ENCODE measurements at places on chromosomes 6 and 20. TPM values are rescaled to one million over a fixed set of nuclear protein-coding genes. Genes with fewer than 3 reads are reported as not detected.

- H3K36me3 ChIP-seq: no peaks in the 10 kb centered on the region
- H3K27me3 ChIP-seq: no peaks in the 10 kb centered on the region
- H3K27ac ChIP-seq: no peak overlapping the region
- H3K4me1 ChIP-seq: no peaks in the 10 kb centered on the region
- no peak for DNase-seq
Observed at GRCh38 chr6:11113038-11113437, 1.5 kb upstream of the ERVFRD-1 start.

DNA sequence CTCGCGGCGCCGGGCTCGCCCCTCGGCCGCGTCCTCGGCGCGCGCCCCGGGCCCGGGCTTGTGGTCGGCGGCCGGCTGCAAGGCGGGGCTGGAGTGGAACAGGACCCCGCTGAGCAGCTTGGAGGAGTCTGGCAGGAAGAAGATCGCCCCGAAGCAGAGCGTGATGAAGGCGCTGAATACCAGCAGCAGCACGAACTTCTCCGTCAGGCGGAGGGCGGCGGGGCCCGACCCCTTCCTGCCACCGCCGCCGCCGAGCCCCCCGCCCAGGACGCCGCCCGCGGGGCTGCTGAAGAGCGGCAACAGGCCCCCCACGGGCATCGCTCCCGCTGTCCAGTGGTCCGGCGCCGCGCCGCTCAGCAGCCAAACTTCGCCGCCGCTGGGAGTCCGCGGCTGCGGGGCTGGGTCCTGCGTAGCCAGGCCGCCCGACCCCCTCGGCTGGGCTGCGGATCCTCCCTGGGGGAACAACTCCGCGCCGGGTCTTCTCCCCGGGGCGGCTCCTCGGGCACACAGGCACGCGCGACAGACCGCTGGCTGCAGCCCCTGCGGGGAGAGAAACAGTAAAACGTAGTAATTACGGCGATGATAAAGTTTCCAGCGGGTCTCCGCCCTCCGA lies 707 bp downstream of the MAN1A1 start:
- H3K4me1 ChIP-seq: peaks cover 15% of the 10 kb centered on the region
- no peaks in the 10 kb centered on the region for H3K36me3 ChIP-seq
- no peak for DNase-seq

- H3K27me3 ChIP-seq: no peaks in the 10 kb centered on the region
- H3K36me3 ChIP-seq: no peaks in the 10 kb centered on the region
- H3K4me3 ChIP-seq: no peak overlapping the region
- peaks cover 40% of the 10 kb centered on the region for H3K4me1 ChIP-seq
- H3K27ac ChIP-seq: peak overlapping the region; percentile 36
Observed at GRCh38 chr6:2730353-2731107, 20.2 kb downstream of the MYLK4 start.

Gene PAK5
- total RNA-seq: not detected

- H3K4me1 ChIP-seq: no peaks in the 10 kb centered on the region
- DNase-seq: no peak
- no peaks in the 10 kb centered on the region for H3K36me3 ChIP-seq
- H3K4me3 ChIP-seq: no peak overlapping the region
- H3K27ac ChIP-seq: no peak overlapping the region
Observed at GRCh38 chr6:46353528-46353927, 137.7 kb downstream of the RCAN2 start.

DNA sequence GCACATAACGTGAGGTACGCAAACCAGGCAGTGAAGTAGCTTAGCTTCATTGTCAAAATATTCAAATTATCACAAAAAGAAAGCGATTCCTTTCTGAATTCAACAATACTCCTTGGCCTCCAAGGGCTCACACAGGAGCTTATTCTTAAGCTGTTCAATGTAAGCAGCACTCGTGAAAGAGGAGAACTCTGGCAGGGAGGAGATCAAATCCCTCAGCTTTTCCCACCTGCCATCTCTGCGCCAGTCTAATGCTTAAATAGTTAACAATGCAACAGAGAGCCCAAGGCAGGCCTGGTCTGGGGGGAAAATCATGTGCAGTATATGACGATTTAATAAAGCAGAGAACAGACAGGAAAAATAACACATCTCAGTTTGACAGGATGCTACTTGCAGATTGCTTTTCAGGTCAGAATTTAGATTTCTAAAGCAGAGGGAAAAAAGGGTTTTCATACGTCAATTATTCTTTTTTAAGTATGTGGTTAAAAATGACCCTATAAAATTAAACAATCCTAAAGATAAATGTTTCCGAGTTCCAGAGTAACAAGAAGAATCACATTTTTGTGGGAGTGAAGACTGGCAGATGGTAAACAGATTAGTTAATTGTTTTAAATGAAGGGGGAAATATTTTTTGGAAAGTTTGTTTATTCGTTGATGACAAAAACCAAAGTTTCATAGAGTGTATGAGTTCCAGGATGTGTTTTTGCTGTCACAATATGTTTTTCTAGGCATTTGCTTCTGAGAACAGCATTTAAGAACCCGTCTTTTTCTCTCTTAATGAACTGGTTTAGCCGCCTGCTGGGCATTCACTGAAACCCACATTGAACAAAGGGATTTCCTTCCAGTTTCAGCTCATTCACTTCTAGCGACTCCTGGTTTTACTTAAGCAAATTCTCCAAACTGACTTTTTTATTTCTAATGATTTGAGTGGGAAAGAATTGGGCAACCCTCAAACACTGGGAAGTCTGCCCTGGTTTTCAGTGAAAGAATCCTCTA lies 45.9 kb downstream of the PLAGL1 start:
- no peaks in the 10 kb centered on the region for H3K27me3 ChIP-seq
- no peak overlapping the region for H3K27ac ChIP-seq
- no peak overlapping the region for H3K4me3 ChIP-seq
- DNase-seq: no peak

DNA sequence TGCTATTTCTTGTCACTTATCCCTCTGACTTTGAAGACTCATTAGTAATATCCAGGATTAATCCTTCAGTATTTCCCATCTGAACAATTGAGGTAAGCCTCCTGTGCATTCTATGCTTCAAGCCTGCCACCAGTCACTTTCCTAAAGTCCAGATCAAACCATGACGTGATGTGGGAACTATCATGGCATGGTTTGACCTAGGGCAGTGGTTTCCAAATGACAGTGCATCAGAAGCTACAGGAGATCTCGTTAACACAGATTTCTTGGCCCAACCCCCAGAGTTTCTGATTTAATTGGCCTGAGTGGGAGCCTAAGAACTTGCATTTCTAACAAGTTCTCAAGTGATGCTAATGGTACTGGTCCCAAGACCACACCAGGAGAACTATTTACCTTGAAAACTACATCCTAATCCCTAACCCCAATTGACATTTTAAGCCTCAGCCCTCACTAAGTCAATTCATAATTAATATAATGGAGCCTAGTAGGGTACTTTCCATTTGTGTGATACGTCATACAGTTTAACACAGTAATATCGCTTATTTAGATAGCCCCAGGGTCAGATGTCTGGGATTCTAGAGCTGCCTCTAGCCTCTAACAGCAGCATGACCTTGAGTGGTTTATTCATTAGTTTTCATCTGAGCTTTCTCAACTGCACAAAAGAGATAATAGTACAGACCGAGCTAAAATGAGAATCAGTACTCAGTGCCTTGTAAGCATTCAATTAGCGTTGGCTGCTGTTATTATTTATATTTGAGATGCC lies 907.6 kb downstream of the TFAP2A start:
- no peak for DNase-seq
- no peak overlapping the region for H3K4me3 ChIP-seq
- H3K36me3 ChIP-seq: no peaks in the 10 kb centered on the region
- H3K27ac ChIP-seq: no peak overlapping the region
- no peaks in the 10 kb centered on the region for H3K27me3 ChIP-seq

Gene GTSF1L
- total RNA-seq: not detected

DNA sequence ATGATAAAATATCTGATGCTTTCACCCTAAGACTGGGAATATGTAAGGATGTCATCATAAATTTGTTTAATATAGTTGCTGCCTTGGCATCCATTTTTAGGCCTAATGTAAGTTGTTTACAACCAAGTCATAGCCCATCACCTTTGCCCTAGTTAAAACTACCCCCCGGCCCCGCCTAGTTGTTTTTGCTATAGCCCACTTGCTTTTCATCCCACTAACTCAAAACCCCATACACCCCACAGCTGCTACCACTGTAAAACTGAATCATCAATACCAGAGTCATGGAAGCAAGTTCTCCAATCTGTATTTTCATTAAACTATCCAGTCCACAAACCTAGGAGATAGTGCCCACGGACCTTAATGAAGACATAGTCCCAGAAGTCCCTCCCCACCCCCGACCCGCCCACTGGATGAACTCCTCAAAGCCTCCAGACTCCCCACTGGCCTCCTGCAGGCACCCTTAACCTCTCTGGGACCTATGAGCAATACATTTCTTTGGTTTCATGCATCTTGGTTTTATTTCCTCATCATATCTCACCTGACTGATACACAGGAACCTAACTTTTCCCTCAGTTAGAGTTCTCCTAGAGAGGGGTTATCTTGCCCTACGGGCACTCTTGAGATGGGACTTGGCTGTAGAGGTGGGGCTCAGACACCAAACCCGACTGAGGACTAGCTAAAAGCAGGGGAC lies 12.5 kb upstream of the ZDHHC14 start:
- no peaks in the 10 kb centered on the region for H3K4me1 ChIP-seq
- DNase-seq: no peak
- H3K4me3 ChIP-seq: no peak overlapping the region
- peaks cover 3% of the 10 kb centered on the region for H3K27me3 ChIP-seq
- H3K36me3 ChIP-seq: no peaks in the 10 kb centered on the region
- H3K27ac ChIP-seq: no peak overlapping the region

DNA sequence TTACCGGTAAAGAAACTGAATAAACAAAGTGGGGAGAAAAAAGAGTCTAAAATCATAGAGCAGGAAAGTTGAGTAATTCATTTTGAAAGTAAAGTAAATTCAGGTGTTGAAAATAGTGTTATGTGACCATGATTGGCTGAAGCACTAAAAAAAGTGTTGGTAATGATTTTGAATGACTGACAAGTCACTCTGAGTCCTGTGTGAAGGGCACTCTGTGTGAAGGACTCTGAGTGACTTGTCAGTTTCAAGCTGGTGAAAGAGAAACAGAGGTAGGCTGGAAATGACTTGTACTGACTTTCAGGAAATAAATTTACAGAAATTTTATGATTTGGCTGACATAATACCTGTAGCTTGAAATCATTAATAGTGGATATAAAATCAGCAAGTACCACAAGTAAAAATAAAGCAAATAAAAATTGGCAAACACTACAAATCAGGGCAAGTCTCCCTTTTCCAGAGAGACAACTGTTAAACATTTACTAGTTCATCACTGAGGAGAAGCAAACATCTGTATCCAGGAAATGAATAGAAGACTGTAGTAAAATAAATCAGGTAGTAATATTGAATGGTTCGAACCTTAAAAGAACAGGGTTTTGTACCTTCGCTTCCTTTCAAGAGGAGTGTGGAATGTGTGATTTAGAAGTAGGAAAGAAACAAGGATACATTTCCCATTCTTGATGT lies 630.6 kb downstream of the GRIK2 start:
- H3K36me3 ChIP-seq: no peaks in the 10 kb centered on the region
- H3K27me3 ChIP-seq: no peaks in the 10 kb centered on the region
- DNase-seq: no peak
- no peak overlapping the region for H3K4me3 ChIP-seq
- H3K27ac ChIP-seq: no peak overlapping the region

DNA sequence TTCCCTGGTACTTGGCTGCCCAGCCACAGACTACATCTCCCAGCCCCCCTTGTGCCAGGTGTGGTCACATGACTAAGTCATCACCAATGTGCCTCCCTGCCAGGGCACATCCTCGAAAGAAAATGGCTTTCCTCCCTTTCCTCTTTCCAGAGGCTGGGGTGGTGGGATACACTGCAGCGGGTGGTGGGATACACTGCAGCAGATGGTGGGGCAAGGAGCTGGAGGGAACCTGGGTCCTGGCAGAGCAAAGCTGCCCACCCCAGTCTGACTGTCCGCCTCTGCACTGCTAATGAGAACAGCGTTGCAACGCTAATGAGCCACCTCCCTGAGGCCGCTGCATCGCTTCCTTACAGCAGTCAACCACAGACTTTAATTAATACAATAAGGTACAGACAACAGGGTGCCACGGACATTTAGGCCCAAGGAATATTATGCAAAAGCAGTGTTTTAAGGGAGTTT lies 125.3 kb downstream of the PREX1 start:
- no peak for DNase-seq
- H3K4me3 ChIP-seq: no peak overlapping the region
- H3K36me3 ChIP-seq: no peaks in the 10 kb centered on the region
- H3K4me1 ChIP-seq: peaks cover 35% of the 10 kb centered on the region

Gene DACT2
- 0.27 TPM for total RNA-seq

Gene BPIFB1
- not detected for total RNA-seq

Gene GATA5
- total RNA-seq: 0.54 TPM

Gene SFTA2
- total RNA-seq: not detected

GRCh38 chr6:44332585-44332984 lies 9.9 kb upstream of the SPATS1 start:
- no peaks in the 10 kb centered on the region for H3K36me3 ChIP-seq
- H3K27ac ChIP-seq: no peak overlapping the region
- no peaks in the 10 kb centered on the region for H3K4me1 ChIP-seq
- H3K27me3 ChIP-seq: no peaks in the 10 kb centered on the region

GRCh38 chr6:82408952-82409431 lies 45.4 kb downstream of the TPBG start:
- DNase-seq: no peak
- H3K27ac ChIP-seq: no peak overlapping the region
- no peaks in the 10 kb centered on the region for H3K36me3 ChIP-seq
- H3K4me3 ChIP-seq: no peak overlapping the region

Gene ZSCAN23
- total RNA-seq: 8.2 TPM

Gene NKAIN4
- total RNA-seq: 0.45 TPM

DNA sequence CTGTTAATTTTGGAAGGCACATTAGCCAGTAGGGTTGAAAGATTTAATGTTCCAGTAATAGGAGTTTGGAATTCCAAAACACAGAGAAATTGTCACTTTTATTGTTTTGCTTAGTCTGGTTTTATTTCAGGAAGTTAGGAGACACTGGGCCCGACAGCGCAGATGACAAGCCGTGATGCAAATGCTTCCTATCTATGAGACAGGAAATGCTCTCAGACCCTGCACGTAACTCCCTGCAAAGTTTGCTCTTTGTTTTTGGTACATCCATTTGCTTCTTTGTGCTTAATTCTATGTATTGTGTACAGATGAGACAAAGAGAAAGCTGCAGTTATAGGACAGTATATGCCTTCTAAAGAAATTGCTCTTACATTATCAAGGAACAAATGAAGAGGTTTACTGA lies 201.6 kb upstream of the SGK1 start:
- H3K27ac ChIP-seq: peak overlapping the region; percentile 88
- H3K4me1 ChIP-seq: peaks cover 66% of the 10 kb centered on the region
- DNase-seq: no peak
- H3K4me3 ChIP-seq: no peak overlapping the region

- H3K36me3 ChIP-seq: peaks cover 3% of the 10 kb centered on the region
- no peak overlapping the region for H3K4me3 ChIP-seq
- H3K27me3 ChIP-seq: no peaks in the 10 kb centered on the region
- DNase-seq: no peak
- no peaks in the 10 kb centered on the region for H3K4me1 ChIP-seq
Observed at GRCh38 chr6:71301546-71301945, 12.9 kb downstream of the OGFRL1 start.

All from thyroid gland (tissue), 4 donors.